Stimulated activated CD4-positive, alpha-beta T cell treated with anti-CD3 and anti-CD28 coated beads, Interleukin-15, amount 100 ng/mL, for 24 hours (primary cell): ENCODE measurements at places on chromosomes 16 and 17.
A peak's percentile ranks its signal among the peaks of the same experiment; 100 is the strongest.

- DNase-seq, result no peak
Measured at GRCh38 chr17:36949461-36949927, 740 bp downstream of the AATF start.

DNA sequence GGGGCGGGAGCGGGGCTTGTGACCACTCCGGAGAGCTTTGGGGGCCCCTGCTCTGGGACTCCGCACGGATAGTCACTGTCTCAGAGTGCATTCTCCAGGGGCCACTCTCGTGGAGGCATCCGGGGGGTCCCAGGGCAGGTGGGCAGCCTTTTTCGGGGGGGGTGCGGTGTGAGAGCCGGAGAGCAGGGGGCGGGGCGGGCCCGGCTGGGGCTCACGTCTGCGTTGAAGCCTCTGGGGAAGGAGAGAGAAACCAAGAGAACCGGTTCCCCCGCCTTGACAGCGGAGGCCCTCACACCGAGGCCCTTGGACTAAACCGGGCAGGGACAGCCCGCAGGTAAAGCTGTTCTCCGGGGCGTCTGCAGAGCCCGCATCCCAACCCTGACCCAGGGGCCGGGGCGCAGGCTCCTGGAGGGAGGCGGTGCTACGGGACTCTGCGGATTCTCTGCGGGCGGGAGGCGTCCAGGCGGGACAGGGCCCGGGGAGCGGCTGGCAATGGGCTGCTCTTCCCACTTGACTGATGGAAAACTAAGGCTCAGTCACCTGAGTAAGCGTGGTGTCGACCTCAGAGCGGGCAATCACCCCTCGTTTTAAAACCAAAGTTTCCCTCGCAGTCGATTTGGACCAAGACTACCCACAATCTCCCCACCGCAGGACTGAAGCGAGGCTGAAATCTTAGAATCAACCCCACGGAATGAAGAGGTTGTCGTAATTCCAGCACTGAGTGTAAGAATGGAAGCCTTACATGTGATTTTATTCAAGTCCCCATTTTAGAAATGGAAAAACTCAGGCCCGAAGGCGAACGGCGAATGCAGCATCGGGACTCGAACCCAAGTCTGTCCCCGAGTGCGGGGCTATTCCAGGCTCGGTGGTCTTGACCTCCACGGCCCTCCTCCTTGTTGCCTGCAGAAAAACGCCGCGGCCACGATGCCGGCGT lies 49.6 kb upstream of the AMZ2 start:
- peak; percentile 46 for DNase-seq

- peak; percentile 71 for DNase-seq
Measured at GRCh38 chr17:50630524-50631194, 4.0 kb upstream of the ABCC3 start.

GRCh38 chr17:2033153-2033552 lies 3.2 kb downstream of the DPH1 start:
- no peak for DNase-seq
